ENCODE measurements at places on chromosomes 16 and 17. TPM values are rescaled to one million over a fixed set of nuclear protein-coding genes. Genes with fewer than 3 reads are reported as not detected.

GRCh38 chr16:79293836-79294460 lies 306.6 kb downstream of the MAF start:
- no peak overlapping the region for H3K4me3 ChIP-seq
- no peaks in the 10 kb centered on the region for H3K27me3 ChIP-seq
- no peaks in the 10 kb centered on the region for H3K4me1 ChIP-seq
- H3K27ac ChIP-seq: no peak overlapping the region
- no peak for DNase-seq
- H3K36me3 ChIP-seq: no peaks in the 10 kb centered on the region

- no peak overlapping the region for H3K27ac ChIP-seq
- no peak overlapping the region for H3K4me3 ChIP-seq
- H3K27me3 ChIP-seq: no peaks in the 10 kb centered on the region
- H3K36me3 ChIP-seq: peaks cover 34% of the 10 kb centered on the region
- DNase-seq: no peak
- H3K4me1 ChIP-seq: no peaks in the 10 kb centered on the region
Measured at GRCh38 chr17:76088041-76088867, 9.3 kb downstream of the ZACN start.

DNA sequence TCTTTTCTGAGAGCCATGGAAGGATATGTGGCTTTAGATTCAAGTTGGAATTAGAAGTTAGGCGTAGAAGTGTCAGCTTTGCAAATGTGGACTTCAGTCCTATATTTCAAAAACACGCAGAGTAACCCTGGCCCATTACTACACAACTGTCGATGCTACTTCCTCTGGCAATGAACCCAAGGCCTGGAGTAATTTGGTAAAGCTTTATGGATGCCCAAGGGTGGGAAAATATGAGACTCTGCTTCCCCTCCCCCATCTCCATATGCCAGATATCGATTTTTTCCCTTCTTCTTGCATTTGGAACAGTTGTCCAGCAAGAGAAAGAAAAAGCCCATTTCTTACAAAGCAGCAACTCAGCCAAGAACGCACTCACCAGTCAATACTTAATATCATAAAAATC lies 2.9 kb upstream of the MAP1LC3B start:
- H3K27ac ChIP-seq: no peak overlapping the region
- no peaks in the 10 kb centered on the region for H3K27me3 ChIP-seq
- no peak overlapping the region for H3K4me3 ChIP-seq
- peaks cover 9% of the 10 kb centered on the region for H3K4me1 ChIP-seq
- H3K36me3 ChIP-seq: no peaks in the 10 kb centered on the region

GRCh38 chr17:76247304-76247703 lies 7.0 kb upstream of the RNF157 start:
- H3K4me3 ChIP-seq: no peak overlapping the region
- H3K27ac ChIP-seq: no peak overlapping the region
- H3K27me3 ChIP-seq: peaks cover 6% of the 10 kb centered on the region
- DNase-seq: no peak

- no peak for DNase-seq
- no peak overlapping the region for H3K4me3 ChIP-seq
- H3K27ac ChIP-seq: no peak overlapping the region
- H3K4me1 ChIP-seq: no peaks in the 10 kb centered on the region
- H3K36me3 ChIP-seq: no peaks in the 10 kb centered on the region
Measured at GRCh38 chr16:25771812-25772568, 80.2 kb downstream of the HS3ST4 start.

DNA sequence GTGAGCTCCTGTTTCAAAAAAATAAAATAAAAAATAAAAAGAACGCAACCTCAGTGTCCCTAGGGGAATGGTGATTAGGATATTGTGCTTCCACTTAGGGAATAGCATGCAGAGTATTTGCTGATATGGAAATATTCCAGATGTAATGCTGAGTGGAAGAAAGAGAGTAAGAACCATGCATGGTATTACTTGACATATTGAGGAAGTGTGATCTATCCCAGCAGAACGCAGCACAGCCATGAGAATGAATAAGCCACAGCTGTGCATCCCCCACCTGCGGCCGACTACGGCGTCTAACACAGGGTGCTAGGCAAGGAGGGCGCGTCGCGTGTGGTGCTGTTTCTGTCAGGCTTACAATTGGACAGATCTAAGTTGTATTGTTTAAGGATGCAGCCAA lies 49.5 kb downstream of the FOXK2 start:
- no peaks in the 10 kb centered on the region for H3K27me3 ChIP-seq
- H3K4me3 ChIP-seq: no peak overlapping the region
- DNase-seq: no peak
- peaks cover 7% of the 10 kb centered on the region for H3K4me1 ChIP-seq

GRCh38 chr16:610513-611381 lies 20.0 kb upstream of the WFIKKN1 start:
- DNase-seq: no peak
- no peak overlapping the region for H3K4me3 ChIP-seq
- H3K27ac ChIP-seq: no peak overlapping the region
- no peaks in the 10 kb centered on the region for H3K4me1 ChIP-seq
- H3K36me3 ChIP-seq: no peaks in the 10 kb centered on the region
- H3K27me3 ChIP-seq: no peaks in the 10 kb centered on the region

- no peak for DNase-seq
- H3K27ac ChIP-seq: no peak overlapping the region
- H3K4me1 ChIP-seq: no peaks in the 10 kb centered on the region
Measured at GRCh38 chr17:82684228-82684841, 14.2 kb downstream of the RAB40B start.

GRCh38 chr16:65372171-65372570 lies 250.3 kb upstream of the CDH11 start:
- no peaks in the 10 kb centered on the region for H3K27me3 ChIP-seq
- DNase-seq: no peak
- H3K36me3 ChIP-seq: no peaks in the 10 kb centered on the region
- no peak overlapping the region for H3K4me3 ChIP-seq
- no peaks in the 10 kb centered on the region for H3K4me1 ChIP-seq

- peaks cover 6% of the 10 kb centered on the region for H3K36me3 ChIP-seq
- H3K27ac ChIP-seq: peak within 1 kb of the TSS; percentile 92
- H3K4me1 ChIP-seq: no peaks in the 10 kb centered on the region
- H3K4me3 ChIP-seq: peak within 1 kb of the TSS; percentile 80
Measured at GRCh38 chr17:43006639-43007551, at the start of gene IFI35. Gene IFI35, plus strand, starts transcription at chr17:43006784. Its CDS starts 164 bp downstream, at chr17:43006948.

GRCh38 chr16:81798311-81799137 lies 19.4 kb downstream of the PLCG2 start:
- no peaks in the 10 kb centered on the region for H3K27me3 ChIP-seq
- DNase-seq: no peak
- H3K4me3 ChIP-seq: no peak overlapping the region

DNA sequence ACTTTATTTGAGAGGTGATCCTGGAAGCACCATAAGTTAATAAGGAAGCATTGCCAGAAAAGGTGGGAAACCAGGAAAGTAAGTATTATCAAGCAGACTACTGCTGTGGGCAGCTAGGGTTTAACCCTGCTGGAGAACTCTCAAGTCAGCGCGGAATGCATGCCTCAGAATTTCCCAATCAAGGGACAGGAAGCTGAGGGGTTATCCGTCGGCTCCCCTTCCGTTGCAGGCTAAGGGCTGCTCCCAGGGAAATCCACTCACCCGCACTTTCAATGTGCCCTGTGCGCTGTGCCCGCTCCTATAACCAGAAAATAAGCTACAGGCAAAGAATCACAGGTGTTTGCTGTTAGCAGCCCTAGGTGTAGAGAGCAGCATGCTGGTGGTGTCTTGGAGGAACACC lies 138.5 kb upstream of the CACNG3 start:
- H3K27me3 ChIP-seq: no peaks in the 10 kb centered on the region
- H3K4me1 ChIP-seq: no peaks in the 10 kb centered on the region
- H3K27ac ChIP-seq: no peak overlapping the region
- no peak overlapping the region for H3K4me3 ChIP-seq
- no peaks in the 10 kb centered on the region for H3K36me3 ChIP-seq
- DNase-seq: no peak

GRCh38 chr17:42183741-42184711 lies 1.2 kb downstream of the HCRT start:
- peak; percentile 55 for DNase-seq
- H3K27ac ChIP-seq: no peak overlapping the region
- peaks cover 21% of the 10 kb centered on the region for H3K27me3 ChIP-seq
- H3K4me1 ChIP-seq: peaks cover 7% of the 10 kb centered on the region
- H3K36me3 ChIP-seq: no peaks in the 10 kb centered on the region

DNA sequence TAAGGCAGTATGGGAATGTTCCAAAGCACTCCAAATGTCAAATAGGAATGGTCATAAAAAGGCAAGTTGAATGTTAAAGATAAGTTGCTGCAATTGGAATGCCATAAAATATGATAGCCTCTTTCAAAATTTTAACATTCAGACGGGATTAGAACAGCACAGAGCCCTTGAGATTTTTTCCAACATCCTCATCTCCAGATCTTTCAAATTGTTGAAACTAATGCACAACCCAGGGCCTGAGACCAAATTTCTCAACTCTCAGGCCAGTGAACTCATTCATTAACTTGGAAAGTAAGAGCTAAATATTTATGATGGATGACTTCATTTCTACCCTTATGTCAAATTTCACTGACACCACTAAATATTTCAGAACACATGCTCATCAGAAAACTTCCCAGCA lies 346.5 kb upstream of the XYLT1 start:
- H3K4me1 ChIP-seq: no peaks in the 10 kb centered on the region
- no peaks in the 10 kb centered on the region for H3K27me3 ChIP-seq
- H3K4me3 ChIP-seq: no peak overlapping the region
- H3K27ac ChIP-seq: no peak overlapping the region
- DNase-seq: no peak

DNA sequence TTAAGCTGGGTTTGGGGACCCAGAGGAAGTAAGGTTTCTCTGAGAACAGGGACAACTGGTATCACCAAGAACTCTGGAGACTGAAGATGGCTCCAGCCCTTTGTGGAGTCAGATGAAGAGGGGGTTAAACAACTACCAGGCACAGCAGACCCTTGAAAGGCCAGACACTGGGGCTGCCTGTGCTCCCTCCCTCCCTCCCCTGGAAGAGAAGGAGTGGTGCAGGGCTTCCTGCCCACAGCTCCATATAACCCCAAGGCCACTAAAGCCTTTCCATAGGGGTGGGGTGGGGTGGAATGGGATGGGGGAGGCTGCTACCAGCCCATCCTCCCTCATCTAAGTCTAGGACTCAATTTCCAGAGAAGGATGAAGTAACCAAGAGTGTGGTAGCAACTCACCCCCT lies 66.7 kb downstream of the CCDC182 start:
- no peaks in the 10 kb centered on the region for H3K36me3 ChIP-seq
- H3K27ac ChIP-seq: no peak overlapping the region
- DNase-seq: no peak
- H3K4me1 ChIP-seq: no peaks in the 10 kb centered on the region
- no peak overlapping the region for H3K4me3 ChIP-seq
- H3K27me3 ChIP-seq: no peaks in the 10 kb centered on the region

DNA sequence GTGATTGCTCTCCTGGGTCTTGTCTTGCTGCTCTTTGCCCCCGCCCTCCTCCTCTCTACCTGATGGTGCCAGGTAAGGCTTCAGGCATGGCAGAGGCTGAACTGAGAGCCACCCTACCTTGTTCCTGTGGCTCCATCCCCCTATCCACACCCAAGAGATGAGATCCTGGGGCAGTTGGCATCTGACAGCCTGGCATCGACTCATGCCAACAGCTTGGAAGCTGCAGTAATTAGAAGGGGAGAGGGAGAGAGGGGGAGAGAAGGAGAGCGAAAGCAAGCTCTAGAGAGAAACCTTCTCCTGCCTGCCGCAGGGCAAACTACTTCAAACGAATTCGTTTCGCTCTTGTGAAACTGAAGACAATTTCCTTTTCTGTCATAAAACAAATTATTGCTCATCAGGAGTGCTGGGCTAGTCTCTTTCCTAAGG lies 13.8 kb upstream of the SP6 start:
- no peak overlapping the region for H3K4me3 ChIP-seq
- no peak for DNase-seq
- H3K4me1 ChIP-seq: peaks cover 6% of the 10 kb centered on the region
- no peaks in the 10 kb centered on the region for H3K36me3 ChIP-seq

- H3K27ac ChIP-seq: no peak overlapping the region
- DNase-seq: no peak
- no peak overlapping the region for H3K4me3 ChIP-seq
- peaks cover 2% of the 10 kb centered on the region for H3K4me1 ChIP-seq
- H3K27me3 ChIP-seq: no peaks in the 10 kb centered on the region
Measured at GRCh38 chr16:68031951-68032350, 8.9 kb downstream of the DUS2 start.

- H3K4me3 ChIP-seq: no peak overlapping the region
- H3K27me3 ChIP-seq: no peaks in the 10 kb centered on the region
Measured at GRCh38 chr16:50603206-50604064, 55.2 kb downstream of the NKD1 start.

GRCh38 chr17:37702598-37702997 lies 42.3 kb downstream of the HNF1B start:
- no peak overlapping the region for H3K27ac ChIP-seq
- H3K36me3 ChIP-seq: no peaks in the 10 kb centered on the region
- H3K4me3 ChIP-seq: no peak overlapping the region
- H3K27me3 ChIP-seq: peaks cover 3% of the 10 kb centered on the region
- peaks cover 2% of the 10 kb centered on the region for H3K4me1 ChIP-seq

DNA sequence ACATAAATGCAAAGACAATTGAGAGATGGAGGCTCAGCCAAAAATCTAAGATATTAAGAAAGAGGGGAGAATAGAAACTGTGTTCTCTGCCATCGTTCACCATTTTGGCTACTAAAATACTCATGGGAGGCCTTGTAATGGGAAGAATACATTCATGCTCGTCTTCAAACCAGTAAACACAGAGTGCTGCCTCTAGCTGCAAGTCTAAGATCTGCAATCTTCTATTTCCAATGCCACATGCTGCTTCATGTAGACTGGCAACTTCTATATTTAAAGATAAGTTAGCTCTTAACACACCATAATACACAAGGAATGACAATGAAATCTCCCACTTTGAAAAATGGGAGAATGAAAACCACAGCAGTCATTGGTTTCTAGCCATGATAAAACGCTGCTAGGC lies 387.3 kb downstream of the HS3ST3B1 start:
- H3K36me3 ChIP-seq: no peaks in the 10 kb centered on the region
- no peak overlapping the region for H3K27ac ChIP-seq
- no peaks in the 10 kb centered on the region for H3K27me3 ChIP-seq
- no peaks in the 10 kb centered on the region for H3K4me1 ChIP-seq
- no peak overlapping the region for H3K4me3 ChIP-seq

- H3K27ac ChIP-seq: no peak overlapping the region
- no peak overlapping the region for H3K4me3 ChIP-seq
- no peaks in the 10 kb centered on the region for H3K36me3 ChIP-seq
- DNase-seq: peak; percentile 49
- H3K27me3 ChIP-seq: no peaks in the 10 kb centered on the region
Measured at GRCh38 chr16:82583422-82583821, 43.3 kb upstream of the CDH13 start.

The TMEM98 gene
- 190 TPM for total RNA-seq

The CRISPLD2 gene
- total RNA-seq: 37.0 TPM

The GPR139 gene
- total RNA-seq: not detected

All from fibroblast of lung (primary cell).